NCI-H748 treated with DMSO at 0.1 percent for 48 hours (cell line): ENCODE measurements at places on chromosomes 13 and 19.

DNA sequence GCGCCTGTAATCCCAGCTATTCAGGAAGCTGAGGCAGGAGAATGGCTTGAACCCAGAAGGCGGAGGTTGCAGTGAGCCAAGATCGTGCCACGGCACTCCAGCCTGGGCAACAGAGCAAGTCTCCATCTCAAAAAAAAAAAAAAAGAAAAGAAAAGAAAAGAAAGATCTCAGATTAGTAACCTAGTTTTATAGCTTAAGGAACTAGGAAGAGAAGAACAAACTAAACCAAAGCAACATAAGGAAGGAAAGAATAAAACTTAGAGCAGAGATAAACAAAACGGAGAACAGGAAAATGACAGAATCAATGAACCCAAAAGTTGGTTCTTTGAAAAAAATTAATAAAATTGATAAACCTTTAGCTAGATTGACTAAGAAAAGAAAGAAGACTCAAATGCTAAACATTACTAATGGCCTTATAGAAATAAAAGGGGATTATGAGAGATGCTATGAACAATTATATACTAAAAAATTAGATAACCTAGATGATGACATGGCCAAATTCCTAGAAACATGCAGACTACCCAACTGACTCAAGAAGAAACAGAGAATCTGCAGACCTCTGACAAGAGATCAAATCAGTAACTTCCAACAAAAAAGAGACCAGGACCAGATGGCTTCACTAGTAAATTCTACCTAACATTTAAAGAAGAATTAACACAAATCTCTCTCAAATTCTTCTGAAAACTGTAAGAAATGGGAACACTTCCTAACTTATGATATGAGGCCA is 68.2 kb downstream of the CDADC1 start:
- DNase-seq, result no peak

GRCh38 chr19:56079609-56080008 is 41.5 kb downstream of the ZNF787 start:
- DNase-seq, result no peak

GRCh38 chr19:30596813-30597399 is 224.7 kb downstream of the ZNF536 start:
- no peak for DNase-seq

DNA sequence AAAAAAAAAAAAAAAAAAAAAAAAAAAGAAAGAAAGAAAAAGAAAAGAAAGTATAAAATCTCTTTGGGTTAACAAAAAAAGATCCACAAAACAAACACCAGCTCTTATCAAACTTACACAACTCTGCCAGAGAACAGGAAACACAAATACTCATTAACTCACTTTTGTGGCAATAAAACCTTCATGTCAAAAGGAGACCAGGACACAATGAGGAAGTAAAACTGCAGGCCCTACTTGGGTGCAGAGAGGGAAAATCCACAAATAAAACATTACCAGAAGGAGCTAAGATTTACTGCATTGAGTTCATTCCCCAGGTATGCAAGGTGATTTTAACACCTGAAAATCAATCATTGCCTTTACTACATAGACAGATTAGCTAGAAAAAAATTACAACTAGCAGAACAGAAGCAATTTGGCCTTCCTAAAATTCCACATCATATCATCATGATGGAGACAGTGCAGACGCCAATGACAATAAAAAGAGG is 9.6 kb upstream of the CEACAM5 start:
- no peak for DNase-seq

DNA sequence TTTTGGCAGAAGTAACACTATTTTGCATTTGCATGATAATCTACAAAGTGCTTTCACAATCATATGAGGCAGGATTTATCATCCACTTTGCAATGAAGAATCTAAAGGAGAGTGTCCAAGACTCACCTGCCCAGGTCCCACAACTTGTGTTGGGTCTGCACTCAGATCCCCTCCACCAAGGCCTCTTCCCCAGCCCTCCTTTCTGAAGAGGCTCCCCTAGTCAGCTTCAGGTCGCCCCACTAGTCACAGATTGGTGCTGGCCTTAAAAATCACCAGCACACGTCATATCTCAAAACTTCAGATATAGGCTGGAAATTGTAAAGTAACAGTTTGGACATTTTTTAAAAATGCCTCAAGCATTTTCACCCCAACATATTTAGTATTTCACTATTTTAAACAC is 17.5 kb downstream of the ATP7B start:
- no peak for DNase-seq

DNA sequence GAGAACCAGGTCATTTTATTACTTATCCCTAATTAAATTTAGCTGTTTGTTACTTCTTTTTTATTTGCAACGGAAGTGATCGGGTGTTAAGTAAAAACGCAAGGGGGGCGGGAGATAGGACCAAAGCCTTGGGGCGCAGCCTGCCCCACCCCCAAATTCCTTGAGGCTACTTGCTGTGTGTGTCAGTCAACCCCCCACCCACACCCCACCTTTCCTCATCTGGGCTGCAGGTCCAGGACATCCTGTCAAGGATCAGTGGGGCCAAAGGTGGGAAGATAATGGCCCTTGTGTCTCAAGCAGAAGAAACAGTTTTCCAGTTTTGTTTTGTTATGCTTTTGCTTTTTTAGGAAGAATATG is 1.2 kb upstream of the FOXO1 start:
- no peak for DNase-seq

DNA sequence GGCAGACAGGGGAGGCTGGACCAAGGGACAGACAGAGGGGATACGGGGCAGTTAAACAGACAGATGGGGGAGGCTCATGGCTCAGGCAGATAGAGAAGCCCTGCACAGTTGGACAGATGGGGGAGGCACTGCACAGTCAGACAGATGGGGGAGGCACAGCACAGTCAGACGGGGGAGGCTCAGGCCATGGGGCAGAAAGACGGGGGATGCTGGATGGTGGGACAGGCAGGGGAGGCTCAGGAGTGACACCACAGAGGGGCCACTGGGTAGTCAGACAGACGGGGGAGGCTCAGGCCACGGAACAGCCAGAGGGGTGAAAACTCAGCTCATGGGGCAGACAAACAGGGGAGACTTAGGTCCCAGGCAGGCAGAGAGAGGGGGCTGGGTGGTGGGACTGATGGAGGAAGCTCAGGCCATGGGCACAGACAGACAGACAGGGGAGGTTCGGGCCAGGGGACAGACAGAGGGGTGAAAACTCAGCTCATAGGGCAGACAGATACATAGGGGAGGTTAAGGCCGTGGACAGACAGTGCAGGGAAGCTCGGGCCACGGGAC is 886 bp downstream of the MFSD12 start:
- no peak for DNase-seq

GRCh38 chr13:30466841-30467252 is 1.1 kb upstream of the HMGB1 start:
- no peak for DNase-seq

GRCh38 chr13:99353836-99354235 is 46.6 kb upstream of the GPR183 start:
- no peak for DNase-seq

GRCh38 chr13:100633461-100633860 is 41.1 kb downstream of the TMTC4 start:
- no peak for DNase-seq

DNA sequence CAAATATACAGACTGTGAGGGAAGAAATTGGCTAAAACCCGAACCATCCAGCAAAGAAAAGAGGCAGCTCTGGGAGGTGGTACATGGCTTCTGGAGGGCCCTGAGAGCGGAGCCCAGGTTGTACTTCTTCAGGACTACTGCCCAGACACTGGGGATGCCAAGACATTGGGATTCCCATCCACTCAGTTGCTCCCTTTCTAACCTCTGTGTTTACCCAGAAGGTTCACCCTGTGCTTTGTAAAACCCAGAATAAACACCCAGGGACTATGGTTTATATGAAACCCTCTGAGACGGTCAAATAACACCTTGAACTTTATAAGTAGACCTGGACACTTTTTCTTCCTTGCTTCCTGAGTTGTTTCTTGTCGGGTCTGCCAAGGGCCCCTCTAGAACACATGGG is 9.7 kb downstream of the MEIOSIN start:
- no peak for DNase-seq

- no peak for DNase-seq
Measured at GRCh38 chr19:30968210-30968609, 381.0 kb downstream of the TSHZ3 start.

- DNase-seq, result no peak
Measured at GRCh38 chr19:38945562-38946228, 15.0 kb downstream of the MRPS12 start.

DNA sequence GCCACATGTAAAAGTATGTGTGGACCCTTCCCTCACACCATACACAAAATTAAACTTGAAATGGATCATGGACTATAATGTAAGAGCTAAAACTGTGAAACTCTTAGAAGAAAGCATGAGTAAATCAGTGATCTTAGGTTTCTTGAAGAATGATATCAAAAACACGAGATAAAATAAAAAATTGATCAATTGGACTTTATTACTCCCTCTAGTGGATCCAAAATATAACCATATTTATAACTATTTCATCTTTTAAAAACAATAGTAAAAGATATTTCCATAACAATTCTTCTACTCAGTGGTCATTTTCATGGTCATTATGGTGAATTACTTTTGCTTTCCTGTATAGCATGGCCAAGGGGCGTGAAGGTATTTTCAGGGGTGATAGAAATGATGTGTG is 174.6 kb upstream of the LSM14A start:
- DNase-seq, result no peak

GRCh38 chr13:22423261-22423660 is 752.4 kb downstream of the FGF9 start:
- no peak for DNase-seq

- no peak for DNase-seq
Measured at GRCh38 chr13:98423417-98423816, 153.5 kb downstream of the STK24 start.

DNA sequence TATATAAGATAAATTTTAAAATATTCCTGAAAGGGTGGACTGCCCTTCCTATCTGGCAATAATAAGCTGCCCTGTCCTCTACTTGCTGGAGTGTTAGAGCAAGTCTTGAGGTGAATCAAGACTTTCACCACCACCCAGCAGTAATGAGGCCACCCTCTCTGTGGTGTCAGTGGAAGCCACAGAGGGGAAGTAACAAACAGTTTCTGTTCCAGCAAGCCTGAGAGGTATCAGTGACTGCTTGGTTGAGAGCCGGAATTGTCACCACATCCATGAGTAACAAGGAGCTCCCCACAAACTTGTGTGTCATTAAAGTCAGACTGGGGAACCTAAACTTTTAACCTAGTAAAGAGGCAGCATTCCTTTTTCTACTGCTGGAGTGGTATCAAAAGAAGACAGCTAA is 532.7 kb upstream of the SPRY2 start:
- no peak for DNase-seq

DNA sequence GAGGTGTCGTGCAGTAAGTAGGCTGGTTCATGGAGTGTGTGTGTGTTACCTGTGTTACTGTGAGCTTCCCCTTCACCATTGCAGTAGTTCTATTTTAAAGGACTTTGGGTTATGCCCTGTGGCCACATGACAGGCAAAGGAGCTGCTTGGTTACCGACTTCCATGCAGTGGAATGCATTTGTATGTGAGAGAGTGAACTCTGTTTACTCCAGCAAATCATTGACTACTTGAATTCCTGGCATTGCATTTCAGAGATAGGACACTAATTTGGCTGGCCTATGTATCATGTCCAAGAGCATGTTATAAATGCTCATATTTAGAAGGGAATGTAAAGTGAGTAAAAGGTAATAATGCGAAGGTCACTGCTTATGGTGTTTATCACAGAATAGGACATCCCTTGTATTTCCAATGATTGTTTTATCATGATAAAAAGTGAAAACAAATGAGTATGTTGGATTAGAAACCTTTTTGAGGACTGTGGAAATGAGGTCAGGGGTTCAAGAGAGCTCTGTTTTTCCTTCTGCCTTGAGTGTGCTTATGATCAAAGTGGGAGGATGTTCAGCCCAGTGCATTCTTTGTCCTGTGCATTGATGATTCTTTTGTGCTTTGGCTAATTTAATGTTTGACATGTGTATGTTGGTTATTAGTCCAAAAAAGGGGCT is 156.5 kb downstream of the LMO7 start:
- DNase-seq, result no peak

GRCh38 chr19:8224394-8225145 is 15.4 kb downstream of the CERS4 start:
- DNase-seq, result no peak

GRCh38 chr13:30837227-30838159 is 68.6 kb upstream of the MEDAG start:
- no peak for DNase-seq

GRCh38 chr13:25167382-25168174 is 4.5 kb downstream of the AMER2 start:
- no peak for DNase-seq

- peak; percentile 45 for DNase-seq
Measured at GRCh38 chr19:1470305-1471009, 8.6 kb downstream of the C19orf25 start.

DNA sequence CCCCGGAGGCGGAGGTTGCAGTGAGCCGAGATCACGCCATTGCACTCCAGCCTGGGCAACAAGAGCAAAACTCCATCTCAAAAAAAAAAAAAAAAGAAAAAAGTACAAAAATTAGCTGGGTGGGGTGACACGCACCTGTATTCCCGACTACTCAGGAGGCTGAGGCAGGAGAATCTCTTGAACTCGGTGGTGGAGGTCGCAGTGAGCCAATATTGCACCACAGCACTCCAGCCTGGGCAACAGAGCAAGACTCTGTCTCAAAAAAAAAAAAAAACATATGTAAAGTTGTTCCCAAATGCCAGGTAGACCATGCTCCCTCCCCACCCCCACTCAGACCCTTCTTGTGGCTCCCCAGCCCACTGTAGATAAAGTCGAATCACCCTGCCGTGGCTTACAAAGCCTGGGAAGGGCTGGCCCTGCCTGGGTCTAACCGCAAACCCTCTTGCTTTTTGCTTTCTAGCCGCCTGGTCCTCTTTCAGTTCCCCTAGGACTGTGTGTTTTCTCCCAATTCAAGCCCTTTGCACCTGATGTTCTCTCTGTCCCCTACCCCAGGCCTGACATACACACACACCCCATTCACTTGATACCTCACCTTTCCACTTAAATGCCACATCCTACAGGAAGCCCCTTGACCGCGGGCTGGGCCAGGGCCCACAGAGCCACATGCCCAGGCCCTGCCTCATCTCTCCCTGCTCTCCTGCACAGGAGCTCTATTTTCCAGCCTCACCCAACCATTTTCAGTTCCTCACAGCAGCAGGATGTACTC is 34.4 kb downstream of the MAP4K1 start:
- DNase-seq, result no peak

DNA sequence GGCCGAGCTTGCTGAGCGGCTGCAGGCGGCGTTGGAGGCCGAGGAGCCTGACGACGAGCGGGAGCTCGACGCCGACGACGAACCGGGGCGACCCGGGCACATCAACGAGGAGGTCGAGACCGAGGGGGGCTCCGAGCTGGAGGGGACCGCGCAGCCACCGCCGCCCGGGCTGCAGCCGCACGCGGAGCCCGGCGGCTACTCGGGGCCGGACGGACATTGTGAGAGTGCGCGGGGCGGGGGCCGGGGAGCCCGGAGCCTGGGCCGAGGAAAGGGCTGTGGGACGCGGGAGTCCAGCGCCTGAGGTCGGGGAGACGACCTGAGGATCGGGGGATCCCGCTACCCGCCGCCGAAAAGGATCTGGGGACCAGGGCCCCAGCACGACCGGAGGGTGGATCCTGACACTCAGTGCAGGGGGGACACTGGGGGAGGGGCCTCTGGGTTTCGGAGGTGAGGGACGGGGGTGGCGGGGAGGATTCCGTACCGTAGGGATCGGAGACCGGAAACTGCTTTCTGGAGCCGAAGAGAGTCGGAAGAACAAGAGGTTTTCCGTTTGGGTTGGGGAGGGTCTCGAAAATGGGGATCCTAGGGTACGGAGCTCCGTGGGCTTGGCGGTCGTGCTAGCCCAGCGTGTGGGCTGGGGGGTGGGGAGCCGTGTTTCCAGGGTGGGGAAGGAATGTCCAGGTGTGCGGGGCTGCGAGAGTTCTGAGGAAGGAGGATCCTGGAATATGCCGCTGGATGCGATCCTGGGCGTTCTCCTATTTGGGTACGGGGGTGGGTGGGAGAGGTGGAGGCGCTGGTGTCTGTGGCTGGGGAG is 616 bp downstream of the HNRNPUL1 start:
- DNase-seq, result peak; percentile 25
